LHCN-M2 (cell line): ENCODE measurements at places on chromosomes 5 and 9. TPM values are rescaled to one million over a fixed set of nuclear protein-coding genes. Genes with fewer than 3 reads are reported as not detected.

CDKN2A gene
- total RNA-seq, result 310 and 321 TPM in 2 replicates

SHROOM1 gene
- total RNA-seq, result 13.3 and 13.4 TPM in 2 replicates

FOXD4 gene
- 0.06 and 0.52 TPM in 2 replicates for total RNA-seq

PCSK5 gene
- total RNA-seq, result 8.2 and 11.9 TPM in 2 replicates

ARHGEF39 gene
- 4.4 and 4.5 TPM in 2 replicates for total RNA-seq

LHX6 gene
- 0.06 TPM in 1 of 2 replicates, not detected in the other for total RNA-seq

FOXD4L5 gene
- total RNA-seq, result 0.06 TPM in 1 of 2 replicates, not detected in the other

CBY3 gene
- not detected in 2 replicates for total RNA-seq

BTNL9 gene
- not detected in 2 replicates for total RNA-seq

CMBL gene
- total RNA-seq, result 2.9 and 4.0 TPM in 2 replicates

CD180 gene
- total RNA-seq, result not detected in 2 replicates

DAB2IP gene
- total RNA-seq, result 4.0 and 4.4 TPM in 2 replicates

SURF4 gene
- total RNA-seq, result 456 and 465 TPM in 2 replicates

TEX48 gene
- not detected in 2 replicates for total RNA-seq

C9orf72 gene
- total RNA-seq, result 4.9 and 5.7 TPM in 2 replicates

HSPB3 gene
- total RNA-seq, result 13.3 and 30.5 TPM in 2 replicates

NOXA1 gene
- 0.17 and 0.19 TPM in 2 replicates for total RNA-seq

HAPLN1 gene
- under 0.01 TPM in 1 of 2 replicates, not detected in the other for total RNA-seq

HSPA5 gene
- total RNA-seq, result 62.1 and 79.3 TPM in 2 replicates

NIM1K gene
- 1.2 and 2.0 TPM in 2 replicates for total RNA-seq

GLRA1 gene
- total RNA-seq, result not detected in 2 replicates

PTAR1 gene
- 47.8 and 64.6 TPM in 2 replicates for total RNA-seq

C5orf63 gene
- 2.5 and 2.8 TPM in 2 replicates for total RNA-seq

PAXX gene
- total RNA-seq, result 53.2 and 67.3 TPM in 2 replicates

SOHLH1 gene
- total RNA-seq, result not detected in 2 replicates

SGCD gene
- 18.9 and 22.4 TPM in 2 replicates for total RNA-seq

C5orf46 gene
- total RNA-seq, result not detected in 2 replicates

FGF1 gene
- total RNA-seq, result 4.8 and 5.8 TPM in 2 replicates

MLANA gene
- 0.11 TPM in 1 of 2 replicates, not detected in the other for total RNA-seq

N4BP3 gene
- 0.06 and 0.13 TPM in 2 replicates for total RNA-seq

FAM81B gene
- total RNA-seq, result not detected in 2 replicates

GALT gene
- 27.7 and 29.6 TPM in 2 replicates for total RNA-seq

UQCRQ gene
- total RNA-seq, result 125 and 144 TPM in 2 replicates

GALNT12 gene
- 1.7 and 2.2 TPM in 2 replicates for total RNA-seq

SV2C gene
- not detected in 2 replicates for total RNA-seq

HTR1A gene
- total RNA-seq, result not detected in 2 replicates

CAMLG gene
- 20.8 and 21.0 TPM in 2 replicates for total RNA-seq

FIBCD1 gene
- total RNA-seq, result 0.51 and 1.7 TPM in 2 replicates

MAMDC2 gene
- 42.1 and 53.2 TPM in 2 replicates for total RNA-seq

GZMA gene
- not detected in 2 replicates for total RNA-seq

PRKACG gene
- total RNA-seq, result not detected in 2 replicates

NAA35 gene
- 18.4 and 19.1 TPM in 2 replicates for total RNA-seq

PRXL2C gene
- 11.2 and 14.6 TPM in 2 replicates for total RNA-seq

TOR4A gene
- total RNA-seq, result 2.6 and 2.8 TPM in 2 replicates

RNF38 gene
- total RNA-seq, result 10.3 and 13.5 TPM in 2 replicates
